Panc1 (cell line): ENCODE measurements at places on chromosomes 2 and 18.

GRCh38 chr2:128158176-128158575 lies 67.2 kb downstream of the UGGT1 start:
- DNase-seq: no peak

DNA sequence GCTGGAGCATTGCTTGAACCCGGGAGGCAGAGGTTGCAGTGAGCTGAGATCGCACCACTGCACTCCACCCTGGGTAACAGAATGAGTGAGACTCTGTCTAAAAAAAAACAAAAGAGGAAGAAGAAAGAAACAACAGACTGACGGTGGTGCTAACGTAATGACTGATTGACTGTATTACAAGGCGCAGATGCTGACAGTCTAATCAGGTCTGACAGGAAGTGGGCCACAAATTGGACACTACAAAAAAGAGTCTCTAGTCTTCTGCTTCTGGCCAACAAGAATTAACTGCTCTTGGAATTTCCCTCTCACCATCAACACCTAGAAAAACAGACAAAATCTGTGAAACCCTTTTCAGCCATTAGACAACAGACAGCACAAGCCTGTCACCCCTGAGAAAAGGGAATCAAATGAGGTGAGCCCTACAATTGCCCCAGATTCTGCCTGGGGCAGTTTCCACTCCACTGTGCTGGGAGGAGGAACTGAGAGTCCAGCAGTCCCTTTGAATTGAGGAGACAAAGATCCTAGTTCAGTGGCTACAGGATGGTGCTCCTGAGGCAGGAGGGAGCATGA lies 43.3 kb downstream of the SNED1 start:
- no peak for DNase-seq

GRCh38 chr2:159922563-159922962 lies 124.6 kb upstream of the CD302 start:
- no peak for DNase-seq

- no peak for DNase-seq
Observed at GRCh38 chr18:79611040-79611681, 68.4 kb upstream of the CTDP1 start.

- DNase-seq: no peak
Observed at GRCh38 chr2:83368916-83369315, 1090.2 kb downstream of the SUCLG1 start.

GRCh38 chr18:3283908-3284307 lies 22.0 kb downstream of the MYL12B start:
- no peak for DNase-seq

- no peak for DNase-seq
Observed at GRCh38 chr2:120936476-120937334, 201.0 kb downstream of the GLI2 start.

- no peak for DNase-seq
Observed at GRCh38 chr2:179340678-179341077, 76.0 kb upstream of the SESTD1 start.

- no peak for DNase-seq
Observed at GRCh38 chr2:7567646-7568045, 650.4 kb downstream of the RNF144A start.

- DNase-seq: no peak
Observed at GRCh38 chr2:27667446-27667845, 3.8 kb downstream of the SLC4A1AP start.

- DNase-seq: no peak
Observed at GRCh38 chr2:101461381-101461780, 13.5 kb downstream of the RFX8 start.

GRCh38 chr2:195470622-195471021 lies 186.4 kb upstream of the SLC39A10 start:
- DNase-seq: no peak

GRCh38 chr2:41879235-41879916 lies 168.4 kb upstream of the PKDCC start:
- no peak for DNase-seq

GRCh38 chr2:28659127-28659526 lies 92.5 kb upstream of the PPP1CB start:
- no peak for DNase-seq

DNA sequence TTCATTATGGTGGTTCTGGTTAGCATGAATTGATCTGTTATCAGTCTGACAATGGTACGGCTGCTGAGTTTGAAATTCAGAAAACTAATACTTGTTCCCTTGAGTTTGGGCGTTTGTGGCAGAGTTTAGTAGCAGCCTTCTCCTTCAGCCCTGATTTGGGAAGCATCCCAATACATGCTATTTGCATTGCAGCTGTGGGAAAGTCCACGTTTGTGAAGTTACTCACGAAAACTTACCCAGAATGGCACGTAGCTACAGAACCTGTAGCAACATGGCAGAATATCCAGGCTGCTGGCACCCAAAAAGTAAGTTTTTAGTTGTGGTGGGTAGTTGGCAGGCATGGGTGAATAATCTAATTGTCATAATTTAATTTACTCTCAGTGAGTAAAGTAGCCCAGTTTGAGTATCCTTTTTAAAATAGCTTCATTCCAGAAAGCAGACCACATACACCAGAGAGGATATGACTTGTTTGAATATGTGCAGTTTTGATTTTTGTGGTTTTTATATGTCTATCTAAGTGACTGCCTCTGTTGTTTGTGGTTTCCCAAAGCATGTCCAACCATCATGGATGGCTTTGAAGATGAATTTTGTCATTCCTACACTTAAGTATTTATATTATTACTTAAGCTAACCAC lies 12.2 kb downstream of the DGUOK start:
- DNase-seq: no peak

DNA sequence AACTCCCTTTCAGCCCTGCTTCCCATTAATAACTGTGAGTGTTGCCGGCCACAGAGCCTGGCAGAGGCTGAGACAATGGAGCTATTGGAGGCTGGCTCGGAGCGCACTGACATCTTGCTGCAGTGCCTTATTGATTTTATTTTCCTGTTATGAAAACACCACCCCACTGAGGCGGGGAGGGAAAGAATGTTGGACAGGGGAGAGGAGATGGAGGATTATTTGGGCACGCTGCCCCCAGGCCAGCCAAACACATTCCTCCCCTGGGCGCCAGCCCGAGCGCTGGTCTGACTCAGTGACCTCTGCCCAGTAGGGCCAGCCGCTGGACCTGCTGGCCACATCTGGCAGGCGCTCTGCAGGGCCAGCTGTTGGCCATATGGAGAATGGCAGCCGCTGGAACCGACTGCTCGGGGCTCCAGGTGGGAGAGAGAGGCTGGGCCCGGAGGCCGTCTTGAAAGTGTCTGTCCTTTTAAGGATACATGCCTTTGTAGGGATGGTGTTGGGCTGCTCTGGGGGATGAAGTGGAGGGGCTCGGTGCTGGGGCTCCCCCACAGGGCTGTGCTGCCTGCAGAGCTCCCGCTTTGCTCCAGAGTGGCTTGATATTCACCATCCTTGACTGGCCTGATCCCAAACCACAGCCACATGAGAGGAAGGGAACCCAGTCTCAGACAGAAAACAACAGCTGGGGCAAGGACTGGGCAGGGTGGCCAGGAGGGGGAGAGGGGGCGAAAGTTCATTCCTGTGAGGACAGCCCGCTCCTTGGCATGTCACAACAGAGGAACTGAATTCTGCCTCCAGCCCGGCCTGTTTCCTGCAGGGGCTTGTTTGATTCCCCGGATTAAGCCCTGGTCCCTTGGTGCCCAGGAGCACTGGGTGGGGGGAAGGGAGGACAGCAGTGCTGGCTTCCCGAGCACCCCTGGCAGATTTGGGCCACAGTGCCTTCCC lies 179.0 kb downstream of the KLHL29 start:
- DNase-seq: no peak

GRCh38 chr2:178806543-178806942 lies 680 bp downstream of the TTN start:
- no peak for DNase-seq

- no peak for DNase-seq
Observed at GRCh38 chr18:47113796-47114540, 36.3 kb downstream of the HDHD2 start.

DNA sequence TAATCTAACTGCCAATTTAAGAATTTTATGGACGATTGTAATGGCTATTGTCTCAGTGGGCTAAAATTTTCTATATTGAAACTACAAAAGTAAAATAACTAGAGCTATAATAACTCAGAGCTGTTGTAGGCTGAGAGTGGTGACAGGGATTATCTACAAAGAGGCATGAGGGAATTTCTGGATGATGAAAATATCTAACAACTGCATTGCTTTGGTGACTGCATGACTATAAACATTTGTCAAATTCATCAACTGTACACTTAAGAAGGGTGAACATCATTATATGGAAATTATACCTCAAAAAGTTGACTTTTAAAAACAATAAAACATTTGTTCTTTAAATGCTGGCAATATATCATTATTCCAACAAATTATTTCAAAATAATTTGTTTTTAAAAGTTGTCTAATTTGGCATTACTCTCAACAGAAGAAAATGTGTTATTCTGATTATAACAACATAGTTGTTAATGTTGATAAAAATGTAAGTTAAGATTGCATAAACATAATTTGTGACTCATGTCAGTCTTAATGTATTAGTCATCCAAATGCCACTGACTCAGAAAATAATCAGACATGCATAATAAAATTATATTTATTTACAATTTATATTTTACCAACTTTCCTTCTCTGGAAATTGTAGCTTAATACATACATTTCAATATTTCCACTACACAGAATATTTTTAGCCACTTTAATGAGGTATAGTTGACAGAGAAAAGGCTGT lies 865.1 kb upstream of the VRK2 start:
- no peak for DNase-seq

GRCh38 chr2:177393203-177393755 lies 706 bp downstream of the AGPS start:
- no peak for DNase-seq

GRCh38 chr2:88563129-88563528 lies 64.1 kb downstream of the EIF2AK3 start:
- no peak for DNase-seq

DNA sequence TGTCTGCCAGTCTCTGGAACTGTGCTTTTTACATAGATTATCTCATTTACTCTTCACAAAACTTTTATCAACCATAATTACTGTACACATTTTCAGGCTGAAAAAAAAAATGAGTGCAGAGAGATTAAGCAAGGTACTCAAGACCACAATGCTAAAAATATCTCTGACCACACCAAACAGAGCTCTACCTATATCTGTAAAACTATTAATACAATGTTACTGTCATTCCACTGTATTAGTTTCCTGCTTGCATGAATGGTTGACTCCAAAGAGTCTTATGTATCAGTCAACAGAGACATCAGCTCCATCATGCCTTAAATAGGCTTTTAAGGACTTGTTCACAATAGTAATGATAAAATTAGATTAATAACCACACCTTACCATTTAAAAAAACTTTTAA lies 134.7 kb upstream of the CCDC150 start:
- DNase-seq: no peak

DNA sequence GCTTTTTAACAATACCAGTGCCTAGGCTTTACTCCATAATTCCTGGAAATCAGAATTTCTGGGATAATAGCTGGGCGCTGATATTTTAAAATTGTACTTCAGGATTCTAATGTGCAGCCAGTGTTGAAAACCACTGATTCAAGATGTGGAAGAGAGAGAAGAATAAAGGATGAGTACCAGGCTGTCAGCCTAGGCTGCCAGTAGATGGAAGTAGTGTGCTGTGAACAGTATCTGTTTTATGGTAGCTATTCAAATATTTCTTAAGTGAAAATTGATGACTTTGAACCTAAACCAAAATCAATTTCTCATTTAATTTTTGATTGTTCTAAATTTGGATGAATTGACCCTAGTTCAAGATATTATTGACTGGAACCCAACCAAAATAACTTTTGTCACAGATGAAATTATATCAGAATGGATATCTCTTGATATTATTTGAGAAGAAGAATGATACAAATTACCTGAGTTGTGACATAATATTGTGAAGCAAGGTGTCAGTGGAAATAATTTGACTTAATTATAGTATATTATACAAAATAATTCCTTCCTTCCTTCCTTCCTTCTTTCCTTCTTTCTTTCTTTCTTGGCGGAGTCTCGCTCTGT lies 88.0 kb downstream of the COMMD1 start:
- peak; percentile 38 for DNase-seq

- no peak for DNase-seq
Observed at GRCh38 chr2:48482313-48482712, 47.6 kb upstream of the STON1 start.

- DNase-seq: no peak
Observed at GRCh38 chr2:1518867-1519530, 105.7 kb downstream of the TPO start.

GRCh38 chr2:228015741-228016140 lies 144.3 kb downstream of the DAW1 start:
- no peak for DNase-seq

DNA sequence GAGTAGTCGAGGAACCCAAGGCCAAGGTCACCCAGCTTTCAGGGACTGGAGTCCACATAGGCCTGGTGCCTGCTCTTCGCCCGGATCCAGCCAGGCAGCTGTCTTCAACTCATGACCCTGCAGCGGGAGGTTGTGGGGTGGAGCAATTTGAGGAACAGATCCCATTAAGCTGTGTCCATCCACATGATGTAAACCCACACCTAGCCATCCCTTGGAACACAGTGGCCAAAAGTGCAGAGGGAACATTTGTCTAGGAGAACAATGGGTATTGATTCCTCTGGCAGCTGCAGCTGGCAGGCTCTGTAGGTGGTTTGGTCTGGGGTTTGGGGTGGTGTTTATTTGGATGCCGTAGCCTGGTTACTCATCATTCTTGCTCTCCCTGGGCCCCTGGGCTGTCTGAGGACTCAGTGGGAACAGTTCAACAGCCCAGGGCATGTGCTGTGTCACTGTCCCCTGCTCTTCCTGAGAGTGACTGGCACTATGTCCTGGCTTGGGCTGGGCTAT lies 99.4 kb downstream of the TFCP2L1 start:
- no peak for DNase-seq

DNA sequence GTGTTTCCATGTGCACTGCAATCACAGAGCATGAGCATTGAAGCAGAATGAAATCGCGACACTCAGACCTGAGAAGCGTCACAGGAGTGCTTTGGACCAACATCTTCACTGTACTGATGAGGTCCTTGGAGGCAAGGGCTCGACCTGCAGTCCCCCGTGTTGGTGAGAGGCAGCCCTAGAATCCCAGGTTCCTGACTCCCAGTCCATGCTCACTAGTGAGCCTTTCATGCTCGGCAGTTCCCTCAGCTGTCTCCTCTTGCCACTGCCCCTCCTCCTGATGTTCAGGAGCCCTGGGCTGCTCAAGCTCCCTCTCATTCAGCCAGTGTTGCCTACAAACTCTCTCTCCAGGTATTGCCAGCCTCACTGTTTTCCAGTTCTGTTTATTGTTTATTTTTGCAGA lies 291.4 kb downstream of the DYSF start:
- DNase-seq: no peak
